ENCODE measurements at places on chromosomes 12 and 14. TPM values are rescaled to one million over a fixed set of nuclear protein-coding genes. Genes with fewer than 3 reads are reported as not detected.

GRCh38 chr12:101967506-101967905 is 90.1 kb downstream of the DRAM1 start:
- no peak overlapping the region for H3K27ac ChIP-seq
- H3K4me1 ChIP-seq: no peaks in the 10 kb centered on the region
- H3K36me3 ChIP-seq: no peaks in the 10 kb centered on the region
- H3K27me3 ChIP-seq: no peaks in the 10 kb centered on the region
- H3K4me3 ChIP-seq: no peak overlapping the region
- no peak for DNase-seq

Gene FLRT2
- total RNA-seq: 5.2 TPM

- peak overlapping the region; percentile 75 for H3K27ac ChIP-seq
- peak overlapping the region; percentile 32 for H3K4me3 ChIP-seq
- peaks cover 3% of the 10 kb centered on the region for H3K27me3 ChIP-seq
- no peaks in the 10 kb centered on the region for H3K36me3 ChIP-seq
- no peak for DNase-seq
These were observed 4.3 kb downstream of the DEGS2 start for GRCh38 chr14:100155049-100155621.

GRCh38 chr12:82474181-82474797 is 116.0 kb downstream of the METTL25 start:
- no peak overlapping the region for H3K27ac ChIP-seq
- H3K4me3 ChIP-seq: no peak overlapping the region
- no peaks in the 10 kb centered on the region for H3K4me1 ChIP-seq
- no peaks in the 10 kb centered on the region for H3K36me3 ChIP-seq

DNA sequence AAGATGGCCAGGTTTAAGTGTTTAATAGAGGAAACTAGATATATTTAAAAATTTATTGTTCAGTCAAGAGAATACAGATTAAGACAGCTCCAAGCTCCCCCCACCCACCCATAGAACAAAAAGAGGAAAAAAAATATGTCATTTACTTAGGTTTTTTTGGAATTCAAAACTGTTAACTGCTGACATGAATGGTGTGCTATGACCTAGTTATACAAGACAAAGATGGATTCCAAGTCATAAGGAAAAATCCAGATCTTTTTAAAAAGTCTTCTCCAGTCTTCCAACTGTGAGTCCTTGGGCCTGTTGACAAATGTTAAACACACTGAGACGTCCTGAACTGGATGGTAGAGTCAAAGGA is 1.3 kb upstream of the SETD1B start:
- H3K4me1 ChIP-seq: peaks cover 11% of the 10 kb centered on the region
- H3K4me3 ChIP-seq: peak overlapping the region; percentile 76
- DNase-seq: no peak
- no peaks in the 10 kb centered on the region for H3K27me3 ChIP-seq
- peak overlapping the region; percentile 100 for H3K27ac ChIP-seq
- H3K36me3 ChIP-seq: no peaks in the 10 kb centered on the region

- no peaks in the 10 kb centered on the region for H3K4me1 ChIP-seq
- no peaks in the 10 kb centered on the region for H3K36me3 ChIP-seq
- H3K27ac ChIP-seq: no peak overlapping the region
- H3K27me3 ChIP-seq: no peaks in the 10 kb centered on the region
These were observed 7.7 kb upstream of the SERPINA6 start for GRCh38 chr14:94330857-94331256.

Gene FOXN4
- total RNA-seq: not detected

DNA sequence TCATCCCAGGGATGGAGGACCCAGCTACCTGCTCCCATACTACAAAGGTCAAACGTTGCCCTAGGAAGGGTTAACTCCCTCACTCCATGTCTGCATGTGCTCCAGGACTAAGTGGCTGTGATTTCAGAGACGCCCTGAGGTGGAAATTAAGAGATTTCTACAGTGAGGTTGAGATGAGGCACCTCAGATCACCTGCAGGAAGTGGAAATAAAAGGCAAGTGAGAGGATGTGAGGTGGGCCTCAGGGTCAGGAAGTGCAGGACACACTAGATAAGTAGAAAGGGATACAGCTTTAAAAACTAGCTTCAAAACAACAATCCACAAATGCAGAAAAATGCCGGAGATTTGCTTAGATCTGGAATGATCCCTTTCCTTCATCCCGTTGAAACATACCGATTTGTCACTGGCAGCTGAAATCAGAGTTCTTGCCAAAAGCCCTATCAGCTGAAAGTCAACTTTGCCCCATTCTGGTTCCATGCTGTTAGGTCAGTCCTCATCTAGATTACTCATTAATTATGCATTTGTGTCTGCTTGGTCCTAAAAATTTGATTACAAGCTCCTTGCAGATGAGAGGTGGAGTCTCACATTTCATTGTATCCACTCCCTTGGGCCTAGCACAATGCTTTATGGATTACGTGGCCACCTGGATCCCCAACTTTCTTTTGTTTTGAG is 6.6 kb downstream of the PLBD1 start:
- no peak overlapping the region for H3K4me3 ChIP-seq
- H3K4me1 ChIP-seq: no peaks in the 10 kb centered on the region
- H3K36me3 ChIP-seq: no peaks in the 10 kb centered on the region
- no peak for DNase-seq

Gene CELA1
- not detected for total RNA-seq

GRCh38 chr12:99804715-99805114 is 157.2 kb downstream of the GARIN6 start:
- H3K27me3 ChIP-seq: no peaks in the 10 kb centered on the region
- no peaks in the 10 kb centered on the region for H3K4me1 ChIP-seq
- H3K36me3 ChIP-seq: no peaks in the 10 kb centered on the region
- H3K27ac ChIP-seq: no peak overlapping the region
- no peak for DNase-seq

DNA sequence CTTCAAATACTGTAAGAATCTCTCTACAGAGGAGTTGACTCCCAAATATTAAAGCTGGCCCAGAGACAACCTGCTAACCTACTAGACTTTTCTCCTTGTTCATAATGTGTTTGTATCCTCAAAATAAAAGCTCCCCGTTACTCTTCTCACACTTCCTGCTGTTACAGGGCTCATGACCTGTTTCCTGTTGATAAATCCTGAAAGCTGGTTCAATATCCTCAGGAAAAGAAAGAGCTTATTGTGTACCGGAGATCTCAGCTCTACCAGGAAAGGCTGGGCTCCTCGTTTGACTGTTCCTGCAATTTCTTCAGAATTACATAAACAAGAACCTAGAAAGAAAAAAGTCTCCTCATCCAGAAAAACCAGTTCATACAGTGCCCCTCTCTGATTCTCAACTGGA is 30.8 kb downstream of the CLEC1A start:
- DNase-seq: no peak
- H3K36me3 ChIP-seq: no peaks in the 10 kb centered on the region

DNA sequence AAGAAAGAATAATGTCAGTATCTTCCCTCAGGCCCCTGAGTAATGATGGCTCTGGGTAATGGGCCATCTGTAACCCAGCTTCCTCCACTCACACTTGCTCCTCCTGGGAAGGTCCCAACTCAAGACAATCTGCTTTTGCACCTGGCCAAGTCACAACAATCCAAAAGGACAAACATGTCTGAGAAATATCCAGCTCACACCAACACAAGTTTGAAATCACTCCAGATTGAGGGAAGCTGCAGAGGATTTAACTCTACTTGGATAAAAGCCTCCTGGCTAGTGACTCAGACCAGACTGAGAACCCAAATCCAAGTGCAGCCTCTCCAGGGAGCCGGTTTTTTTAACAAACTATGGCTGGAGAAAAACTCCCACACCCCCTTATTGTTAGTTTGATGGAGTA is 34.2 kb downstream of the RTRAF start:
- no peaks in the 10 kb centered on the region for H3K27me3 ChIP-seq
- no peak overlapping the region for H3K4me3 ChIP-seq
- no peaks in the 10 kb centered on the region for H3K36me3 ChIP-seq
- H3K4me1 ChIP-seq: no peaks in the 10 kb centered on the region
- no peak for DNase-seq

Gene TAS2R19
- total RNA-seq: 10.5 TPM

Gene ADAMTS20
- not detected for total RNA-seq

Gene IFNG-AS1
- total RNA-seq: not detected

Gene TUBA1C
- 97.3 TPM for total RNA-seq

- no peak overlapping the region for H3K27ac ChIP-seq
- no peaks in the 10 kb centered on the region for H3K4me1 ChIP-seq
- H3K4me3 ChIP-seq: no peak overlapping the region
- no peaks in the 10 kb centered on the region for H3K36me3 ChIP-seq
These were observed 45.8 kb downstream of the CCER1 start for GRCh38 chr12:90909069-90909770.

Gene PRPH
- 0.96 TPM for total RNA-seq

- H3K36me3 ChIP-seq: peaks cover 5% of the 10 kb centered on the region
- no peak overlapping the region for H3K27ac ChIP-seq
- no peaks in the 10 kb centered on the region for H3K4me1 ChIP-seq
- H3K4me3 ChIP-seq: no peak overlapping the region
These were observed 45.9 kb upstream of the COL2A1 start for GRCh38 chr12:48050174-48050573.

DNA sequence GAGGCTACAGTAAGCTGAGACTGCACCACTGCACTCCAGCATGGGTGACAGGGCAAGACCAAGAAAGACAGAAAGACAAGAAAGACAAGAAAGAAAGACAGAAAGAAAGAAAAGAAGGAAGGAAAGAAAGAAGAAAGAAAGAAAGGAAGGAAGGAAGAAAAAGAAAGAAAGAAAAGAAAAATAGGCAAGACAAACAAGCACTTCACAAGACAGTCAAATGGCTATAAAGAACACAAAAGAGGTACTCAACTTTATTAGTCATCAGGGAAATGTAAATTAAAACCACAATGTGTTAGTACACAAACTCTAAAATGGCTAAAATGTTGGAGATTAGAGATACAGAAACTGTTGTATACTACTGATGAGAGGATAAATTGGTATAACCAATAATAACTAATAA is 6.6 kb downstream of the ATXN3 start:
- H3K36me3 ChIP-seq: no peaks in the 10 kb centered on the region
- H3K27me3 ChIP-seq: no peaks in the 10 kb centered on the region
- H3K4me1 ChIP-seq: no peaks in the 10 kb centered on the region
- no peak overlapping the region for H3K4me3 ChIP-seq
- no peak overlapping the region for H3K27ac ChIP-seq
